ENCODE measurements at places on chromosomes 12 and 14. TPM values are rescaled to one million over a fixed set of nuclear protein-coding genes. Genes with fewer than 3 reads are reported as not detected.
A peak's percentile ranks its signal among the peaks of the same experiment; 100 is the strongest.

DNA sequence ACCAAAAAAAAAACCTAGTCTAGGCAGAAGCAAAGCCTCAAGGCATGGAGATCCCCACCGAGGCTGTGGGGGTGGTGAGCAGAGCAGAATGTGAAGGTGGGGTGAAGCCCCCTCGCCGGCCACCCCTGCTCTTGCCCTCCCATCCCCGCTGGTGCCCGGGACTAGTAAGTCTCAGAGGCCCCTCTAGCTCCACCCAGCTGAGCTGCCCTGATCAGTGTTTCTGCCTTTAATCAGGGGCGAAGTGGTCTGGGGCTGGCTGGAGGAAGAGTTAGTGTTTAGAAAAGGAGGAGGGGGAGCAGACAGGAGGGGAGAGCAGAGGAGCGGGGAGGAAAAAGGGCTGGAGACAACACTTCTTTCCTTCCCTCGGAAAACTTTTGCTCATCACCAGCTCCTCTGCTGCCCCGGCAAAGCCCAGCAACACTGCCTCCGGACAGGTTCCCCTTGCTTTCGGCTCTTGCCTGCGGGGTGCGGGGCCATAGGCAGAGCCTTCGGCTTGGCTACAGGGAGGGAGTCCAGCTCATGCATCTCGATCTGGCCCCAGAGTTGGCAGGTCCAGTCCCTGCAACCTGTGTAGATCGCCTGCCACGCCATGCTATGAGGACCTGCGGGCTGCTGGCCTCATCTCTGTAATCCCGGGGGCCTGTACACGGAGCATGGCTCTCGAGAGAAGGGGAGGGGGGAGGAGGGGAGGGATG lies 3.4 kb upstream of the DLK1 start:
- no peak for DNase-seq

GRCh38 chr12:84738481-84738972 lies 174.1 kb downstream of the SLC6A15 start:
- DNase-seq: no peak

The MYH6 gene
- polyA plus RNA-seq: 0.13 TPM

DNA sequence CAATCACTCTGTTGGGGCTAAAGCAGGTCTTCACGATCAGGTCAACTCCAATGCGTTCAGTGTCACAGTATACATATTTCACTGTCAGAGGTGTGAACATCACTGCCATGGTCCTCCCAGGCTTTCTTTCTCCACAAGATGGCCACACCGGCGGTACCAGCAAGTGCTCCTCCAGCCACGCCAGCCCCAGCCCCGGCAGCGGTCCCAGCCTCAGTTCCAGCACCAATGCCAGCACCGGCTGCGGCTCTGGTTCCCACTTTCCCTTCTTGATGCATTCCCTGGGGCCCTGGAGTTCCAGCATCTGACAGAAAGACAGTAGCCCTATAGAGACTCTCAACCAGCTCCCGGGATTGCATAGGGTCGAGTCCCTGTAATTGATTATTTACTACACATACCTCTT lies 10.9 kb upstream of the KCNA5 start:
- no peak for DNase-seq

DNA sequence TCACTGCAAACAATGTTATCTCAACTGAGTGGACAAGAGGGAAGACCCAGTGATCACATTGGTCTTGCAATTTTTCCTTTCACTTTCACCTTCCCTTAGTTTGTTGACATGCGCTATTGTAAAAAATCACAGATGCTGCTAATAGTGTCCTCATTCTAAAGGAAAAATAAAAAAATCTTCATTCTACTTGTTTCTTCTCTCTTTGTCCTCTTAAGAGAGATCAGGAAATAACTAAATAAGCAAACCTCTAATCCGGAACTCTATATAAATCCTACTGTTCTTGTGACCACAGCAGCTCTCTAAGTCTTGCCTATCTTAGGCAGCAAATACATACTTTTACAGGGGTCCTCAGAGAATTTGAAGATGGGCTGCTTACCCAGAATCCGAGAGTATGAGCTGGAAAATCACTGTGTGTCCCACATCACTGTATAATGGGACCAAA lies 257.7 kb downstream of the NAV3 start:
- DNase-seq: no peak

DNA sequence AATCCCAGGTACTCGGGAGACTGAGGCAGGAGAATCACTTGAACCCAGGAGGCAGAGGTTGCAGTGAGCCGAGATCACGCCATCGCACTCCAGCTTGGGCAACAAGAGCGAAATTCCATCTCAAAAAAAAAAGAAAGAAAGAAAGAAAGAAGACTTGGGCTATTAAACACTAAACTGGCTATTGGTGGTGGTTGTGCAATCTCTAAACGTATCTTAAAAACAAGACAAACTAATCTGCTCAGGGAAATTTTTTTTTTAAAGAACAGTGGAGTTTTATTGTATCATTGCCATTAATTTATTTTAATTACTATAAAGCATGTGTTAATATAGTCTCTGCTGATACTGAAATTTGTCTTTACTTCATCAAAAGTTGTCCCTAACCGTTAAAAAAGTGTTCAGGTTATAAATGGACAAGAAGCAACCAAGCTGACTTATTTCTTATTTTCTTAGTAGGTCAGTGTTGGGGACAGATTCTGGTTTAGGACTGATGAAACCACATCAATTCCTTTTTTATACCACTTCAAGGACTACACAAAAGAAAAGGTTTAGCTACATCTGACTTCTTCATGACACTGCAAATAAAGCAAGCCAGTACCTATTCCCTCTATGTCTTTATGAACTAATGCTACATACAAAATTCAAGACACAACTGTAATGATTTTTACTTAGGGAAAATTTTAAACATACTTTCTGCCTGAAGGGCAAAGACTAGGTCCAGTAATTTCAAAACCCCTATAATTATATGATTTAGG lies 68.7 kb upstream of the KRAS start:
- no peak for DNase-seq

GRCh38 chr14:38199076-38199475 lies 8.6 kb upstream of the SSTR1 start:
- DNase-seq: no peak

The B4GALNT3 gene
- polyA plus RNA-seq: 18.3 TPM

DNA sequence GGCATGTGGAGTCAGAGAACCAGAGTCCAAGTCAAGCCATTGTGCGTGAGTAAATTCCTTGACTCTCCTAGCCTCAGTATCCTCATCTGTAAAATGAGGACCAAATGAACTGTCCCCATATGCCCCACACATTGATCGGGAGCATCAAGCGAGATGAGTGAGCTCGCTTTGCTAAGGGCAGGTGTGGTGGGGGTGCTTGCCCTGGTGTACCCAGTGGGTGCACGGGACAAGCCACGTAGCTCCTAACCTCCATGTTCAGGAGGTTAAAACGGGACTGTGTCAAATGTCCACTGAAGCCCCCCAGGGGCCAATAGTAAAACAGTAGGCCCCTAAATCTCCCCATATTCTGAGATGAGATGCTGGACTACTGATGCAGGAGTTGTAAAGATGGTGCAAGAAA lies 60.9 kb downstream of the SERPINA3 start:
- DNase-seq: no peak

- no peak for DNase-seq
These were observed 27.1 kb upstream of the SLC17A8 start for GRCh38 chr12:100329800-100330199.

GRCh38 chr12:57104292-57104910 lies 6.8 kb downstream of the STAT6 start:
- no peak for DNase-seq

GRCh38 chr12:108327621-108328344 lies 11.3 kb downstream of the CMKLR1 start:
- no peak for DNase-seq

DNA sequence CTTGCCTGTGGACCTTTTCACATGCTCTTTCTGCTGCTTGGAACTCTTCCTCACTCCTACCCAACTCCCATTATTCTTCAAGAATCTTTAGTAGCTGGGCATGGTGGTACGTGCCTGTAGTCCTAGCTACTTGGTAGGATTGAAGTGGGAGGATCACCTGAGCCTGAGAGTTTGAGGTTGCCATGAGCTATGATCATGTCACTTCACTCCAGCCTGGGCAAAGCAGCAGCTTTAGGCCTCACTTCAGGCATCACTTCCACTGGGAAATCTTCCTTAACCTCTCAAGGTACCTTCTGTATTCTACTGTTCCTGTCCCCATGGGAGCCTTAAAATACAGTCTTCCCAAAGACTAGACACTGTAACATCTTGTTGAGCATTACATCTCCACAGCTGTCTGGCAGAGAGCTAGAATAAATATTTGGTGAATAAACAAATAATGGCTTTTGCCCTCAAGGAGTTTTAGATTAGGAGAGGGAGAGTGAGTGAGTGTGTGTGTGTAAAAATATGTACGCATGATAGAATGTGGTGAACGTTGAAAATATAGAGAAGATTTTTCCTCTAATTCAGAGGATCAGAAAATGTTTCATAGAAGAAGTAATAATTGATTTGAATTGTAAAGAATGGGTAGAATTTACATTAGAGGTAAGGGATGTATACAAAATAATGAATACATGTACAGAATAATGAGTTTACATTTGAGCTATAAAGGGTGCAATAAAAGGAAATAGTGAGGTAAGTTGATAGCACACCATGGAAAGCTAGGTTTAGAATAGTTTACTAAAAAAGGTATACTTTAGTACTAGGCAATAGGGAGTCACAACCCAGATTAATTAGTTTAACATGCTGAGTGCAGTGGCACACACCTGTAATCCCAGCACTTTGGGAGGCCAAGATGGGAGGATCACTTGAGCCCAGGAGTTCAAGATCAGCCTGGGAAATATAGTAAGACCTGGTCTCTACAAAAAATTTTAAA lies 29.2 kb upstream of the BMAL2 start:
- DNase-seq: no peak

The CCDC196 gene
- 0.38 TPM for polyA plus RNA-seq

DNA sequence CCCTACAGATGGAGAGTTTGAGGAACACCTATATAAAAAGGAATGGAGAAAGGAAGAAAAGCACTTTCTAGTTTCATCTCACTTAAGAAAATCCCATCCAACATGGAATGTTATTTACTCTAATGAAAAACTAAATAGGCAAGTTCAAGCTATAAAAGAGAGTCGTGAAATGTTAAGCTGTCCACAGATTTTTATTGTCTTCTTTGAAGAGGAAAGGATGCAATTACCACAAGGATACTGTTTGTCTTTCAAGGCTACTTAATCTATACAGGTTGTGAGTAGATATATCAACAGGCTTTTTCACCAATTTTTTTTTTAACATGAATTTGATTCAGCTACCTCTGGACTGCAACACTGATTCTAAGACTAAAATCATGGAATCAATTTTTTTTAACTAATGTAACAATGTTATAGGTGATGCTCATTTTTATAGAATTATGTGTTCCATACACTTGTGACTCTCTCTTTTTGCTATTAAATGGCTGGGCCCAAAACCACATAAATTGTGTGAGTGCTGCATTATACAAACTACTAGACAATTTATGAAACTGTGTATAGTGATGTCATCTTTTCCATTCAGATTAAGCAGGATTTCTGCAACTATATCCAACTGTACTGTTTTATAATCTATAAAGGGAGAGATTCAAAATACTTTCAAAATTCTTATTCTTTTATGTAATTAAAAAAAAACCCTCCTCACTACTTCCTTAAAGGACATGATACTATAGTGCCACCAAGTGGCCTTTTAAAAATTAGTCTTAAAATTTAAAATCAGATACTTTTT lies 26.8 kb upstream of the BMAL2 start:
- DNase-seq: no peak

DNA sequence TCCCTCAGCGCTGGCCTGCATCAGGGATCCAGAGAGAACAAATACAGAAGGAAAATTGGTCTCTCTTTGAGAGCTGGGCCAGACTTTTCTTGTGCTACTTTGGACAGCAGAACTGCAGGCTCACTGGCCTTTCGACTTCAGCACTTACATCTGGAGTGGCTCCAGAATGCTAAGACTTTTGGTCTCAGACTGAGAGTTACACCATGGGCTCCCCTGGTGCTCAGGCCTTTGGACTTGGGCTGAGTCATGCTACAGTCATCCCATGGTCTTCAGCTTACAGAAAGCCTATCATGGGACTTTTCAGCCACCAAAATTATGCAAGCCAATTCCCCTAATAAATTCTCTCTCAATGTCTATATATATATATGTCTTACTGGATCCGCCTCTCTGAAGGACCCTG lies 9.0 kb upstream of the CD163 start:
- no peak for DNase-seq

- no peak for DNase-seq
These were observed 44.4 kb upstream of the PELI2 start for GRCh38 chr14:56073799-56074198.

GRCh38 chr12:57780284-57780897 lies 2.2 kb upstream of the TSFM start:
- DNase-seq: no peak

The APOLD1 gene
- 12.1 TPM for polyA plus RNA-seq

- peak; percentile 51 for DNase-seq
These were observed 160.8 kb upstream of the KRR1 start for GRCh38 chr12:75672200-75672599.

- no peak for DNase-seq
These were observed 10.4 kb downstream of the BEST3 start for GRCh38 chr12:69688471-69689427.

- DNase-seq: no peak
These were observed 42.6 kb upstream of the LIMA1 start for GRCh38 chr12:50325890-50326391.

- peak; percentile 60 for DNase-seq
These were observed 95.5 kb upstream of the USP44 start for GRCh38 chr12:95646781-95647190.

The FAM90A1 gene
- polyA plus RNA-seq: 3.8 TPM
